ENCODE measurements at places on chromosomes 2 and 18.

DNA sequence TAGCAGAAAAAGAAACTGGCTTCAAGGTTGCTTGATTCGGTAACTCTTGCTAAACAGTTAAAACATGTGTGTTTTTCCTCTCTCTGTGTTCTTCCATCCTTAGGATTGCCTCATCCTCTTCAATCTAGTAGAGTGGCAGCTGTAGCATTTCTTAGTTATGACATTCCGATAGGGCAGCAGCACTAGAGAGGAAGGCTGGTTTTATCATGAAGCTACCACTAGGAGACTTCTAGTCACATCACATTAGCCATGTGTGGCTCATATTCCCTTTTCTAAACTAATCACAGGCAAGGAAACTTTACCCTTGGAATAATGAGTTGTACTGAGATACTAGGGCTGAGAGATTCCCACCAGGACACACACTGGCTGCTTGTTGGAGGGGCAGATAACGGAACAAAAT, 187.6 kb downstream of the DOK6 start:
- no peak for DNase-seq

DNA sequence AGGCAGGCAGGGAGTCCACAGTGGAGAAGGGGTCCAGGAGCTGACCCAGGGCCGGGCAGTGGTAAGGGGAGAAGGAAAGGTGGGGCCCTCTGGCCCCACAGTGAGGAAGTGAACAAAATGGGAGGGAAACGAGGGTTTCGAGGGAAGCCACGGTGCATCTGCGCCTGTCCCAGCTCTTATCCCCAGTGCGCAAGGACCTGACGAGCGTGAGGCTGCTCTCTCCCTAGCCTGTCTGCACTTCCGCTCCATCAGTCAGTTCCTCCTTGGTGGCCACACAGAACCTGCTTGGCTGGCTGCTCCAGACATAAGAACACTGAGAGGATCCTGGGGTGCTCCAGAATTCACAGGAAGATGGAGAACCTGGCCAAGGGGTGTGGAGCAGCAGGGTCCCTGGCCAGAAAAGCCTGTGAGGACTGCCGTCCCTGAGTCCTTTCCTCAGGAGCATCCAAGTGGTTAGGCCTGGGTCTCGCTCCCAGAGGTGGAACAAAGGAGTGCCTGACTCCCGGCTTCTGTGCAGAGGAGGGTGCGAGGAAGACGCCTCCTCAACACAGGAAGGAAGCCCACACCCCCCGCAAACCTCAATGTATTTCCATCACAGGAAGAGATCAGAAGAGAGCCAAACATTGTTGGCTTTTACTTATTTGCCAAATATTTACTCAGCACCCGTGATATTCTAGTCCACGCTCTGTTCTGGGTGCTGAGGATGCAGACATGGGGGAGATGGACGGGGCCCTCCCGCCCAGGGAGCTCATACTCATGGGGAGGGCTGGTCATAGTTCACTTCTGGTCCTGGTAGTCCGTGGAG, 43.7 kb upstream of the SEMA4C start:
- no peak for DNase-seq

DNA sequence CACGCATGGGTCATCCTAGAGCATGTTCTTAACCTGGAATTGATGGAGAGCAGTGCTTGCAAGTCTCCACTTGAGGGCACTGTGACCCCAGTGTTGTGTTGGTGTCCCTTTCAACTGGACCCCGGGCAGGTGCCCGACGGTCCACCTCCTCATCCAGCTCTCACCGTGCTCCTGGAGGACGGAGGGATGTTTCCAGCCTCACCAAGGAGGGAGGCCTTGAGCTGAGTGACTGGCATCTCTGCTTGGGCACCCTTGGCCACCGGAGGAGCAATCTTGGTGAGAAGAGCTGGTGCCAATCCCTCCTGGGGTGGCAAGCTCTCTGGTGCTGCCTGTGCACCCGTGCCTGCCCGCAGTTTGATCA, 45.4 kb upstream of the ASB18 start:
- DNase-seq: peak; percentile 43

GRCh38 chr18:54358495-54359040, 862 bp downstream of the C18orf54 start:
- no peak for DNase-seq

DNA sequence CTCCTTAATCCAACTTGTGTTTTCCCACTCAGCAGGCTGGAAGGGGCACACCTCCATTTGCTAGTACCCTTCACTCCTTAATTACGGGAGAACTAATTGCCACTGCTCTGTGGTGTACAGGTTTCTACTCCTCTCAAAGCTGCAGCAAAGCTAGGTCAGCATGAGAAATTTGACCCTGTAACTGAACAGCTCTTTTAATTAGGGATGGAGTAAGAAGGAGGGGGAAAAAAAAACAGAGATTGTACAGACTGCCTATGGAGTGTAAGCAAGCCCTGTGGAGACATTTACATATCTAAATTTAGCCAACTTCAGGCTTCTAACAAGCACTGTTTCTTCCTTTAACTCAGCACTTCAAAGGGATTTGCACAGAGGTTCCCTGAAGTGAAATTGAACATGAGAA, 629.7 kb upstream of the SETBP1 start:
- DNase-seq: no peak

DNA sequence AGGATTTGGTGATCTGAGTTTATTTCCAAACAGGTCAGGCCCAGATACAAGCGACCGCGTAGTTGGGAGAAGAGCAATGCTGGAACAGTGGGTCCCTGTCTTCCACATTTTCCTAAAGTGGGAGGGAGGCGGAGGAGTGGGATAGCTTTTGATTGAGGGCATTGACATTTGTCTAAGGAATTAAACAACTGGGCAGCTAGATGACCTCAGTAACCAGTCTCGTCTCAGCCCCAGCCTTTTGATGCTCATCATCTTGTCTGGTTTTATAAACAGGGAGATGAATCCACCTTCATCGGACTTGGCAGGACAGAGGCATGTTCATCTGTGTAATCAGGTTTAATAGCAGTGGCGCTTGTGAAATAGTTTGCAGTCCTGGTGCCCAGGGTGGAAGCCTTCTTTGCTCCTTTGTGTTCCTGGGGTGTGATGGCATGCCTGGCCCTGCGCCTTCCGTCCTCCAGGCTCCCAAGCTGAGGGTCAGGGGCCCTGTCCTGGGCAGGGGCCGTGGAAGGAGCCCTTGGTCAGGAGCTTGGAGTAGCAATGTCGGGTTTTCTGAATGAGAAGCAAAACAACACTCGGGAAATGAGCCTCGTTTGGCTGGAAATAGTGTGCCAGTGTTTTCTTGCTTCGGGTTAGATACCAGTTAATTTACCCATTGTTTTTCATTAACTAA, 193.8 kb downstream of the FAM210A start:
- no peak for DNase-seq

DNA sequence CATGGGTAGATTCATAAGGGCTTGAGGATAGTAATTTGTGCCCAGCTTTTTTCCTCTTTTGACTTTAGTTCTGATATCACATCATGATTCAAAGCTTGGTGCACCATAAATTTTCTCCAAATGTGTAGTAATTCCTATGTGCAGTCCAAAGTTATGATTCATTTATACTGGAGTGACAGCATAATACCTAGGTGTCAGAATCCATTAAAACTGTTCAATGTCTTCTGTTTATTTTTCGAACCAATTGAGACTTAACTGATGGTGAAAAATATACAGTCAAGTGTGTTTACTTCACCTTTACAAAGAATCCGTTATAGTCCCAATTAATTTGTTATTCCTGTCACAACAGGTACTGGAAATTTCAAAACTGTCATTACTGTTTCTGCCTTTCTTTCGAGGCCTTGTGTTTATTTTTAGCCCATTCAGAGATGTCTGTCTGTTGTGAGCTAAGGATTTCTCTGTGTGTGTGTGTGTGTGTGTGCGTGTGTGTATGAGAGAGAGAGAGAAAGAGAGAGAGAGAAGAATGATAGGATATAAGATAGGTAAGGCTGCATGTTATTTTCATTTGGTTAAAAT, 389.7 kb upstream of the ATP5MC3 start:
- DNase-seq: no peak

DNA sequence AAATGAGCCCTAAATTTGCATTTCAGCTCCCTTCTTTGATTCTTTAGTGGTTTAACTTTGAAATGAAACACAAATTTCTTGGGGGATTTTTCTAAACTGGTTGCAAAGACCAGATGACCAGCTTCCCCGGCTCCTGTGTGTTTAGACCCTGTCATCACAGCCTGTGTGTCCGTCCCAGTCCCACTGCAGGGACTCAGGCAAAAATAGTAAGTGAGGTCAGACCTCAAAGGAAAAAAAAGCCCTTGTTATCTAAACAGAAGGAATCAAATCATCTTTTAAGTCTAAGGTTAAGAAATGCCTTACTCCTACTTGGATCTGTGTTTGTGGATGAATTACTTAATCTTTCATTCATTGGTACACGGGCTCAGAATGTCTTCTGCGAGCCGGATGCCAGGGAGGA, 423.7 kb downstream of the LPIN1 start:
- no peak for DNase-seq

DNA sequence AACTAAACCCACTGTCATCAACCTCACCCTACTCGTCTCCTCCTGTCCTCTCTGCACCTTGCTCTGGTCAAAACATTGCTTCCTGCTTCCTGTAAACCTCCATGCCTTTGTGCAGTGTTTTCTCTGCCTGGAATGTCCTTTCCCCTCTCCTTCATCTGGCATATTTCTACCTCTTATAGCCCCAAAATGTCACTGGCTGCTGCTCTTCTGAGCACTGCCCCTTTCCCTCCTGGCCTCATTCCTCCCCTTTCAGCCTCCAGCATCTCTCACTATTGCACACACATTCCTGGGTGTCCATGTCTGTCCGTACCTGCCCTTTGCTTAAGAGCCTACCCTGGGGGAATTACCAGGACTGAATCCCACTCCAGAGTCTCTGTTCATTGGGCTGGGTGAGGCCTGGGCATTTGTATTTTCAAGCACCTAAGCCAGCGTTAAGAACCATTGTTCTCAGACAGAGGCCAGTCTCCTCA, 84.9 kb downstream of the MOGAT1 start:
- DNase-seq: no peak

DNA sequence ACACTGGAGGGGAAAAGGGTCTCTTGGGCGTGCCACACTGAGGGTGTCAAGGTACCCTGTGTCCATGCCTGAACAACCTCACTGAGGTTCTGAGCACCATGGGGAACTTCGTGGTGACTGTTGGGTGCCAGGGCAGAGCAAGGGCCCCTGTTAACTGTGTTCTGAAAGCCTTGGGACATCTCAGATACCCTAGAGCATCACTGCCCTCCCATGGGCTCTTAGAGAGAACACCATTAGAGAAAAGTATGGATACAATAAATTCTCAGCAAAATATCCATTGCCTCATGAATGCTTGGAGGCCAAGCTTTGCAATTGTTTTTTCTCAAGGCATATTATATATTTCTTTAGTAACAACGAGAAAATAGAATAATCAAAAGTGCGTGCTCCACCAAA, 488.5 kb upstream of the NRP2 start:
- no peak for DNase-seq

DNA sequence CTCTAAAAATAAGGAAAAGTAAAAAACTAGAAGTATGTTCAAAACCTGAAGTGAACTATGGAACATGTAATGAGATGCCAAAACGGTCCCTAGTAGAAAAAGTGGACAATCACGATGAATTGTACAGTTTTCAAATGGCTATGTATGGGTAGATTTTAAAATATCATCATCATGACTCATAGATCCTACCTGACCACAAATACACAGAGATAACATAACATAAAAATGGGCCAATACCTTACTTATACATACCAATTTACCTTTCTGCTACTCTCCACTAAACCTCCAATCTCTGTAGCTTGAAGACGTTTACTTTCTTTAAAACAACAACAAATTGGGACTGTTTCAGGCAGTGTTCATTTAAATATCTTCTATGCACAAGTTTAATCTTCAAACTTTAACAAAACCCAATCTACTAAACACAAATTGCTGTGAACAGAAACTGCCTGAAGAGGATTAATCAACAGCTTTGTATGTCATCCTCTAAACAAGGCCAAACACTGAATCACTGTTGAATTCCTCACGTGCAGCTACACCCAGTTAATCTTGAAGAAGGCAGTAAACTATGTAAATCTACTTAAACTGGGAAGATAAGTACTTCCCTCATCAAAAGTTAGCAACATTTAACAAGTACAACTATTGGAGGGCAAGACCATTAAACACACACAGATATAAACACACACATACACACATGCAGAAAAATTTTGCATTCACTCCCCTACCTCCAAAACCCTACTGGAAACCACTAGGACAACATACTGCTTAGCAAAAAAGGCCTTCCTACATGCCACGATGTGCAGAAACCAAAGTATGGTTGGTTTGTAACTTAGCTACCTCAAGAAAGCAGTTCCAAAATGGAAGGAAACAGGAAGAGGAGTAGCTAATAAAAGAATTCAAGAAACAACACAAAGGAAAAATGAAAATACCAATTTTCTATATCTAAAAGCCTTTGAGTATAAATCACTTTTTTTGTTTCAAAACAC, 90.3 kb downstream of the RBMS1 start:
- DNase-seq: no peak

- DNase-seq: no peak
Observed at GRCh38 chr2:216774620-216775019, 79.3 kb upstream of the IGFBP5 start.

- no peak for DNase-seq
Observed at GRCh38 chr2:238725298-238725697, 122.6 kb upstream of the TWIST2 start.

DNA sequence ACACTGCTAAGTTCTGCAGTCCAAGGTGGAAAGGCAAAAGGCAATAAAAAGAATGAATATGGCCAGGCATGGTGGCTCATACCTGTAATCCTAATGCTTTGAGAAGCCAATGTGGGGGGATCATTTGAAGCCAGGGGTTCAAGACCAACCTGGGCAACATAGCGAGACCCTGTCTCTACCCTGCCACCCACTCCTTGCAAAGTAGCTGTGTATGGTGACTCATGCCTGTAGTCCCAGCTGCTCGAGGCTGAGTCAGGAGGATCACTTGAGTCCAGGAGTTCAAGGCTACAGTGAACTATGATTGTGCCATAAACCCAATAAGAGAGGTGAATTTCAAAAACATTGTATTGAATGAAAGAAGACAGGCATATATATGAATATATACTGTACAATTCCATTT, 2.4 kb downstream of the MYL12B start:
- no peak for DNase-seq

- DNase-seq: no peak
Observed at GRCh38 chr2:239253264-239253663, 147.6 kb downstream of the HDAC4 start.

DNA sequence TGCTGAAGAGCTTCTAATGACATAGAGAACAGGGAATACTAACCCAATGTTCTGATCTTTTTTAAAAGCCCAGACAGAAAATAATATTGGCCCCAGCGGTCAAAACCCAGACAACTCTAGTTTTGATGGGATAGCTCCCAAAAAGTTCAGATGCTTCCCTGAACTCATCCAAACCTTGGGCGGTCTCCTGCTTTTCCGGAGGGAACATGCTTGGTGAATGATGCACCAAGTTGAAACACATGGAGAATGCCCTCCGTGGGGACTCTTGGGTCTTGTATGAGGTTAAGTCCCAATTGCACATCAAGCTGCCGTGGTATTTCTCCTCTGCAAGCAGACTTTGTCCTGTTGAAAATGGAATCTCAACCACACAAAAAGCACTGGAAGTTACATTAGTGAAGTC, 120.7 kb upstream of the CTAGE1 start:
- no peak for DNase-seq

DNA sequence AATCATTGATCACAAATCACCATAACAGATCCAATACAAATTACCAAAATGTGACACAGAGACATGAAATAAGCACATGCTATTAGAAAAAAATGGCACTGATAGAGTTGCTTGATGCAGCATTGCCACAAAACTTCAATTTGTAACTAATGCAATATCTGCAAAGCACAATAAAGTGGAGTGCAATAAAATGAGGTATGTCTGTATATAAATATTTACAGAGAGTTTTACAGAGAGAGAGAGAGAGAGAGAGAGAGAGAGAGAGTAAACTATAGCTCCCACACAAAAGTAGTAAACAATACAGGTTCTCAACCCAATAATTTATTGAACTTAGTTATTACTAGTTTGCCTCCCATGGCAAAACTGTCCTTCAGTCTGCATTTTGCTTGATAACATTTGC, 1807.0 kb downstream of the SUCLG1 start:
- no peak for DNase-seq

All from neural crest cell (in vitro differentiated cells).